GM20000 (cell line): ENCODE measurements at places on chromosomes 7 and 10.

- no peak for DNase-seq
These were observed 198.4 kb downstream of the TPST1 start for GRCh38 chr7:66403564-66403963.

- peak; percentile 36 for DNase-seq
These were observed 14.7 kb upstream of the TMEM236 start for GRCh38 chr10:17737027-17737965.

DNA sequence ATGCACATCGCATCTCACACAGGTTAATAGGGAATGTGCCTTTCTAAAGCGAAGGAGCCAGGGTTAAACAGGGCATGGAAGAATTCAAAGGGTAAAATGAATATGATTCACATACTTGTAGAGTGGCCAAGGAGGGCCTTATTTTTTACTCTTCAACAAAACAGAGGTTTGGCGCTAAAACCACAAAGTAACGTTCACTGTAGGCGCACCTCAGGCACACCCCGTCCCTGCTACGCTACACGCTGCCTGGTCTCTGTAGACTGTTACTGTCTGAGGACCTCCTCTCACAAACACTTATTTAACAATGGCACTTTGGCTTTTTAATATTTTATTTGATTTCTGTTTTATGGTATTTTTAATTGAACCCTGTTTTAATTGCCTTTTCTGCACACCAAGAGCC, 462.1 kb upstream of the GALNT17 start:
- no peak for DNase-seq

DNA sequence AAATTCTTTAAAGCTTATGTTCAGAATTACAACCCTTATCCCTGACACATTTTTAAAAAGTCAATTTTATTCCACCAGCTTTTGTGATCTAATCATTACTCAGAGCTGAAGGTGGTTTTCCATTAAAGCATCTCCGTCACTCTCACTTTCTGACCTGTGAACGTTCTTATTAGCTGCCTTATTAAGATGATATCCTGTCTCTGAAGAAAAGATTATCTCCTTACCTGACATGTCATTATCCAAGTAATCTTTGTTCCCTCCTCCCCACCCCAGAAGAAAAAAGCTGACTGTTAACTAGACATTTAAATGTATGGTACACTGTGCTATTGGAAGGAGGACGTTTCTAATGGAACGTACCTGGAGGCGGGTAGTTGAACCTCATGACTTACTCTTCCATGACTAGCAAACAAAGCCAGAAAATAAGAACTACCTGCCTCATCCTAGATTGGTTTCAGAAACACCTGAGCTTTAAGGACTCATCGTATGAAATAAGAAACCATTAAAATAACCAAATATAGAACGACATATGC, 708.7 kb downstream of the PARD3 start:
- DNase-seq, result no peak
